Spinal cord (tissue), 10 donors: ENCODE measurements at places on chromosomes 1 and 21. TPM values are rescaled to one million over a fixed set of nuclear protein-coding genes. Genes with fewer than 3 reads are reported as not detected.

Gene IRF6
- total RNA-seq = 2.8 TPM

DNA sequence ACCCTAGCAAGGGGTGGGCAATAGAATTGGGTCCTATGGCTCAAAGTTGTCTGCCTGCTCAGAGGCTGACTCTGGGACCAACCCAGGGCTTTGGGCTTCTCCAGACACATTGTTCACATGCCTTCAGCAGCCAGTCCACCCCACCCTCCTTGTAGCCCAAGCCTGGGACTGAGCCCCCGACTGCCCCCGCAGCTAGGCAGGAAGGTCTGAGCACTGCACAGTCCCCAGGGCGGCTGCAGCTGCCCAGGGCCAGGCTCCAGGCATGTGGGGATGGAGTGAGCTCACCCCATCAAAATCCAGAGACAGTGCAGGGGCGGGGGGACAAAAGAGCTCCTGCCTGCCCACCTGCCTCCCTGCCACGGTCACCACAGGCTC is 35.6 kb downstream of the HSPG2 start:
- peaks cover 10% of the 10 kb centered on the region for H3K36me3 ChIP-seq
- H3K27me3 ChIP-seq = no peaks in the 10 kb centered on the region
- H3K4me1 ChIP-seq = peaks cover 68% of the 10 kb centered on the region
- H3K27ac ChIP-seq = peak overlapping the region; percentile 52
- no peak for DNase-seq

Gene PADI3
- not detected for total RNA-seq

Gene DNAJC28
- 6.2 TPM for total RNA-seq

GRCh38 chr1:111734856-111735255 is 4.3 kb downstream of the INKA2 start:
- H3K27me3 ChIP-seq = no peaks in the 10 kb centered on the region
- peaks cover 80% of the 10 kb centered on the region for H3K4me1 ChIP-seq
- no peak for DNase-seq
- no peak overlapping the region for H3K4me3 ChIP-seq

Gene ALG14
- 7.2 TPM for total RNA-seq

DNA sequence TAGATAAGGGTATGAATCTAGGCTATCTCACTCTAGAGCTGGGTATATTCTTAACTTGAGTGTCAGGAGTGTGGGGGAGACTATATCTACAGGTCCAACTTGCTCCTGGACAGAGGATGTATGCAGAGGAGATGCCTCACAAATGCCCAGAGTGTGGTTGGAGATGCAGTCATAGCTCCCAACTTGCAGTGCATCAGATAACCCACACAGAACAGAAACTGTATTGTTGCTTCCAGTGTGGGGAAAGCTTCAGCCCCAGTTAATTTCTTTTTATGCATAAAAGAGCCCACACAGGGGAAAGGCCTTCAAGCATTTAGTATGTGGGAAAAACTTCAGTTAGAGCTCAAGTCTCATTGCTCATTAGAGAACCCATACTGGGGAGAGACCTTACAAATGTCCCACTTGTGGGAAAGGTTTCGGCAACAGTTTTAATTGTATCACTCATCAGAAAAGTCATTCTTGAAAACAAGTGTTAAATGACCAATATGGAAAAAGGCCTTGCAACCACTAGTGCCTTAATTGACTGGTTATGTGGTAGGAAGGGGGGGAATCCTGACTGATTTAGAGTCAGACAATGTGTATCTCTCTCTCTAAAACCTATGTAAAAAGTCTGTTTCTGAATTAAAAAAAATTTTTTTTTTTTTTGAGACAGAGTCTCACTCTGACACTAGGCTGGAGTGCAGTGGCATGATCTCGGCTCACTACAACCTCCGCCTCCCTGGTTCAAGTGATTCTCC is 67.9 kb downstream of the EBNA1BP2 start:
- H3K4me3 ChIP-seq = no peak overlapping the region
- no peak for DNase-seq

GRCh38 chr1:103190766-103191165 is 82.4 kb upstream of the COL11A1 start:
- H3K4me1 ChIP-seq = no peaks in the 10 kb centered on the region
- H3K36me3 ChIP-seq = no peaks in the 10 kb centered on the region
- DNase-seq = no peak
- H3K27ac ChIP-seq = no peak overlapping the region
- H3K4me3 ChIP-seq = no peak overlapping the region
- H3K27me3 ChIP-seq = no peaks in the 10 kb centered on the region

Gene TBX19
- total RNA-seq = 0.50 TPM

Gene CSMD2
- 19.4 TPM for total RNA-seq

Gene POMGNT1
- total RNA-seq = 106 TPM

DNA sequence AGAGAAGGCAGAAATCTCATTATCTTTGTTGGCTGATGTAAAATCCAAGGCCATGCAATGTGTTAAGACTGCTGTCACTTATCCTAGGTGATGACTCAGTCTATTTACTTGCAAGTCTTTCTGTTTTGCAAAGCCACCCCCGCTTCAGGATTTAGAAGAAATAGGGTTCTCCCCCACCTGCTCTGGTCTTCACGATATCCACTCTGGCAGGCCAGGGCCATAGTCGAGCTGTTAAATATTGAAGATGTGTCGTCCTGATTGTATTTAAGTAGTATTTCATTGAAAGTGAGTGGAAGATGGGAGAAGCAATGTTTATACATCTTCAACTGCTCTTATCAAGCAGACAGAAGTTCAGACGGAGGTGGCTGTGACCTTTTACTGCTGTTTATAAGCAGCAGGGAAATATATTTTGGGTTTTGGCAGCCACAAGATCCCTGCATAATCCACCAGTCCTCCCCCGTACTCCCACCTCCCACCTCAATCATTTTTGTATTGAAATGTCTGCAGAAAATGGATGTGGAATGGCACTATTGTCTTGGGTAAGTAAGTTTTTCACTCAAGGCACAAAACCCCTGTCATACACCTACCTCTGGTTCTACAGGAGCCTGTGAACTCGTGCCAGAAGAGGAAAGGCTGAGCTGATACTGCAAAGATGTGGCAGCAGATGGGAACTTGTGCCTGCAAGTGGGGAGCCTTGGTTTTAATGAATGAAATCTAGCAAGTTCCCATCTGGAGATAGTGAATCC is 117.4 kb downstream of the MRPS6 start:
- no peak overlapping the region for H3K4me3 ChIP-seq
- DNase-seq = no peak
- no peak overlapping the region for H3K27ac ChIP-seq
- H3K4me1 ChIP-seq = no peaks in the 10 kb centered on the region
- no peaks in the 10 kb centered on the region for H3K36me3 ChIP-seq
- no peaks in the 10 kb centered on the region for H3K27me3 ChIP-seq

DNA sequence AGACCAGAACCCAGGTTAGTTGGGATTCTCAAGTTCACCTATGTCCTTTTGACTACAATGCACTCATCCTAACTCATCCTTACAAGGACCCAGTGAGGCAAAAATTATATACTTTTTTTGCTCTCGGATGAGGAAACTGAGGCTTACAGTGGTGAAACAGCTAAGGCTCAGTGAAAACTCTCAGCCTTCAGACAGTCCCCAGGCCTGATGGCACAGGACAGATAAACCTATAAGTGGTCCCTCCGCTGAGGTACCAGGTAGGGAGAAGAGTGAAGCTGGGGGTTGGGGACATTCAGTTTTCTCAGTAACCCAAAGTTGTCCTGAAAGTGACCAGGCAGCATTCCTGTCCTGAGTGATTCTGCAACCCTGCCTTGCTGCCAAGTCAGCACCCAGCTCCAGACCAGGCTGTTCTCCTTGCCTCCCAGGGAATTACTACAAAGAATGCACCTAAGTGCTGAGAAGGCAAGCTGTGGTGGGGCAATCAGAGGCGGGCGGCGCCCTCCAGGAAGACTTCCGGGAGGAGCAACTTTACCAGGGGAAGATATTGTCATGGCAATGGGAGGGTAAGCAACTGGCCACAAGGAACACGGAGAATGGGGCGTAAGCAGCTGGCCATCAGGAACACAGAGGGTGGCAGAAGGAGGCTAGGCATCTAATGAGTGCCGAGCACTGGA is 4.6 kb downstream of the TENT5B start:
- H3K4me3 ChIP-seq = no peak overlapping the region
- DNase-seq = no peak
- H3K4me1 ChIP-seq = peaks cover 19% of the 10 kb centered on the region
- H3K36me3 ChIP-seq = peaks cover 6% of the 10 kb centered on the region
- no peak overlapping the region for H3K27ac ChIP-seq

- H3K4me1 ChIP-seq = no peaks in the 10 kb centered on the region
- H3K27ac ChIP-seq = no peak overlapping the region
- no peak for DNase-seq
- H3K36me3 ChIP-seq = no peaks in the 10 kb centered on the region
- no peak overlapping the region for H3K4me3 ChIP-seq
- H3K27me3 ChIP-seq = no peaks in the 10 kb centered on the region
Measured at GRCh38 chr1:57252597-57253294, 171.1 kb downstream of the DAB1 start.

Gene CD247
- 0.44 TPM for total RNA-seq

- H3K4me3 ChIP-seq = no peak overlapping the region
- H3K36me3 ChIP-seq = peaks cover 54% of the 10 kb centered on the region
- no peak for DNase-seq
- H3K27me3 ChIP-seq = no peaks in the 10 kb centered on the region
- H3K4me1 ChIP-seq = peaks cover 20% of the 10 kb centered on the region
Measured at GRCh38 chr21:43763901-43764523, 12.1 kb downstream of the CSTB start.

DNA sequence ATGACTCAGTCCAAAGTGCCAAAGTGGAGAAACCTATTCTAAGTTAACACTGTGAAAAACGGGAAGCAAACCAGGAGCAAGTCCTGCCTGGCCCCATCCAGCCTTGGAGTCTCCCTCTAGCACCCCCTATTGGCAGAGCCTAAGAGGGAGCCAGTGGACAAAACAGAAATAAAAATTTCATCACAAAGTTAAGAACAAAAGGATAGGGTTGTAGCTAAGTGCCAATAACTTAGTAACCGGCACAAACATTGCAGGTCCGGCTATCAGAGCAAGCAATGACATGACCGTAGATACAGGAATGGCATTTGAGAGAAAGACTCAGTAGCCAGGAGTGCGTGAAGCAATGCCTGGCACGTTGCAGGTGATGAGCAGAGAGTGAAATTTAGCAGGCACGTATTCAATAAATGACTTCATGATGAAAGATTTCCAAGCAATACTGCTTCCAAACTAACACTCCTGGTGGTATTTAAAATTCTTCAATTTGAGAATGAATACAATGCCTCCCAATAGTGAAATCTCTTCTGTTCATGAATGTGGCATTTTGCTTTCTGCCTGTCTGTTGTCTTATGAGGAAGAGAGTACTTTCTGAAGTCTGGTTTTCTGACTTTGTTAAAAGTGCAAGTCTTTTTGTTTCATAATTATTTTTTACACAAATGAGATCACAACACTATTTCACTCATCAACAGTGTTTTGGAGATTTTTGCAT is 391.0 kb downstream of the OMA1 start:
- H3K27me3 ChIP-seq = no peaks in the 10 kb centered on the region
- no peak overlapping the region for H3K27ac ChIP-seq
- H3K36me3 ChIP-seq = no peaks in the 10 kb centered on the region
- H3K4me3 ChIP-seq = no peak overlapping the region
- H3K4me1 ChIP-seq = peaks cover 3% of the 10 kb centered on the region
- DNase-seq = no peak

Gene SMIM1
- 10.1 TPM for total RNA-seq

DNA sequence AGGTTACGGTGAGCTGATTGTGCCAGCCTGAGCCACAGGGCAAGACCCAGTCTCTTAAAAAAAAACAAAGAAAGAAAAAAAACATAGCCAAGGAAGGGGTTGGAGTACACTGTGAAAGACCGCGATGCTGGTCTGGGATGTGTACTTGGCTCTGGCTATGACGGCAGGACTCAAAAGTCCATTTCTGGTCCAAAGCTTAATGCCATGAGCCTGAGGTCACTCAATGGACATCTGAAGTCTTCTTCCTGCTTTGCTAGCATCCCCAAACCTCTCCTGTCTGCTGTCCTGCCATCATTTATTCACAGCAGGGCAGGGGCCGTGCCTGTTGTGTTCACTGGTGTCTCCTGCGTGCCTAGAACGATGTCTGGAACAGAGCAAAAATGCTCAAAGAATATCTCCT is 1.5 kb upstream of the ARHGEF10L start:
- no peak for DNase-seq
- peaks cover 75% of the 10 kb centered on the region for H3K4me1 ChIP-seq
- H3K4me3 ChIP-seq = no peak overlapping the region
- no peaks in the 10 kb centered on the region for H3K27me3 ChIP-seq
- no peaks in the 10 kb centered on the region for H3K36me3 ChIP-seq

Gene FBXO28
- total RNA-seq = 42.3 TPM

DNA sequence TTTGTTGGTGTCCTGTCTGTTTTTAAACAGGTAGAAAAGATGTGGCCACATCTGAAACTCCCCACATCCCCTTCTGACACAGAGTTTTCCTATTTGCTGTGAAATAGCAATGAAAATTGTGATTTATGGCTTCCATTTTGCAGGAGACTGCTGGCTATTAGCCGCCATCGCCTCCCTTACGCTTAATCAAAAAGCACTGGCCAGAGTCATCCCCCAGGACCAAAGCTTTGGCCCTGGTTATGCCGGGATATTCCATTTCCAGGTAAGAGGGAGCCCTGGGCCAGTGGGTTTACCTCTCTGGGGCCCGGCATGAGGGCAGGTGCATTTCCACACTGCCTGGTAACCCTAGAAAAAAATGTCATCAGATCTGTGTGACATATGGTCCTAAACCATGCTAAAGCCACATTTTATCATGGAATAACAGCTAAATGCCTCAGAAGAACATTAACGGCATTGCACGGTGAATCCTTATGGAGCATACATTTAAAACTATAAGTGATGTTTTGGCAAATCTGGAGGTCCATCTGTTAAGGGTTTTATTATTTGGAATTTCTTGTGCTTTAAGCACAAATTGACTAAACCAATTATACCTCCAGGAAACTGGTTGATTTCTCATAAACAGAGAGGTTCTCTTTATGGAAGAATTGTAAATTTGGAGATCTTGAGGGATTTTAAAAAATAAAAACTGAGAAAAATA is 12.3 kb downstream of the CAPN9 start:
- no peaks in the 10 kb centered on the region for H3K27me3 ChIP-seq
- DNase-seq = no peak
- H3K27ac ChIP-seq = no peak overlapping the region
- no peaks in the 10 kb centered on the region for H3K36me3 ChIP-seq
- H3K4me1 ChIP-seq = no peaks in the 10 kb centered on the region
- no peak overlapping the region for H3K4me3 ChIP-seq

DNA sequence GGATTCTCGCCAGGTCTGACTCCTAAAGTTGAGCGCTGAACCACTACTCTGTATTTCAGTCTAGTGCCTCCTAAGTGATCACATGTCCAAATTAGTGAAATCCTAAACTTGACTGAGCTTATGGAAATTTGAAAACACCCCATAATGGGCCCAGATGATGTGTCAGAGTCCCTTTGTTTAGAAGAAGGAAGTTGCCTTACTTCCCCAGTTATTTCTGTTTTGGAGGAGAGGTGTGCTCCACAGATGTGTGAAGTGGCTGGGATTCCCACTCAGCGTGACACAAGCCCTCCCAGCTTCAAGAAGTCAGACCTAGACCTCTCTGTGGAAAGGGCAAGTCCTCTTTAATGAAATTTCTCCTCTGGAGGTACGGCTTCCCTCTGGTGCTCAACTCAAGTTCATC is 188.8 kb downstream of the TTLL7 start:
- H3K27me3 ChIP-seq = no peaks in the 10 kb centered on the region
- H3K4me3 ChIP-seq = no peak overlapping the region
- H3K27ac ChIP-seq = no peak overlapping the region
- no peaks in the 10 kb centered on the region for H3K36me3 ChIP-seq

Gene SELL
- 15.9 TPM for total RNA-seq

Gene AGBL4
- 5.1 TPM for total RNA-seq
